ENCODE measurements at places on chromosomes 2 and 18.

GRCh38 chr2:4673025-4673489 is 969.7 kb downstream of the DCDC2C start:
- DNase-seq: no peak

DNA sequence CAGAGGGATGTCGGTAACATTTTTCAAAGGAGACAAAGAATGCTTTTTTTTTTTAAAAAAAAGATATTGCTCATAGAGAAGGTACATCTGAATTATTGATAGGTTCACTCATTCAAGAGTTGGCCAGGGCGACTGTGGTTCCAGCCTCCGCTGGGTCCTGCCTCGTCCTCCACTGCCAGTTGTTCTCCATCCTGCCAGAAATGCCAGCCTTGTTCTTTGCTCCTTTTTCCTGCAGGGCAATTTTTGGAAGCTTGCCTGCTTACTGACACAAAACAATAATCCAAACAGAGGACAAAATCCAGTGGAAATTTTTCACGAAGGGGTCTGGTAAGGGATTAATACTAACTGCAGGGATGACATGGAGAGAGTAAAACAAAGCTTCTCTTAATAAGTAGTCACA is 1113.0 kb downstream of the CBLN2 start:
- DNase-seq: no peak

- DNase-seq: no peak
These were observed 73.6 kb downstream of the COA5 start for GRCh38 chr2:98534761-98535160.

DNA sequence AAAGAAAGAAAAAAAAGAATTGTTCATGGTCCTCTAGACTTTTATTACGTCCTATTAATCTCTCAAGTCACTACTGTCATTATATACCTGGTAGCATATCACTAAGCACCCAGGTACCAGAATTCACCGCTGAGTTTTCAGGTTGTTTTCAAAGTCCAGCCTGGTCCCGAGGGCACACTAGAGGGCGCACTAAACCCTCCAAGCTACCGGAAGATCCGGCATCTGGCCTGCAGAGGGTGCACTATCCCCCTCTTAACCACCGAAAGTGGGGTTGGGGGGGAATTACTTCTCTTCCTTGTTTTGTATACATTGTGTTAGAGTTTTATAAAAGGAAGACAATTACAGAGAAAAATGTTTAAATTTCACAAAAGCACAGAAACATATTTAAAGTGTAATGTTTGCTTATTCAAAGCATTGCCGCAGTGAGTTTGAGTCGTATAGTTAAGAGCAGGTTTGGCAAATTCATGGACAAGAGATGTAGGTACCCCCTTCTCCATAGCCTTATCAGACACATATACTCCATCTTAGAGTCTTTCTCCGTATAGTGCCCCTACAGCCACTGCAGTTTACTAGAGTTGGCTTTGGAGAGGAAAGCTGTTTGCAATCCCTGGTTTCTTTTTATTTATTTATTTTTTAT is 19.2 kb downstream of the MOGAT1 start:
- DNase-seq: peak; percentile 47

GRCh38 chr2:128504246-128505149 is 185.8 kb upstream of the HS6ST1 start:
- DNase-seq: no peak

DNA sequence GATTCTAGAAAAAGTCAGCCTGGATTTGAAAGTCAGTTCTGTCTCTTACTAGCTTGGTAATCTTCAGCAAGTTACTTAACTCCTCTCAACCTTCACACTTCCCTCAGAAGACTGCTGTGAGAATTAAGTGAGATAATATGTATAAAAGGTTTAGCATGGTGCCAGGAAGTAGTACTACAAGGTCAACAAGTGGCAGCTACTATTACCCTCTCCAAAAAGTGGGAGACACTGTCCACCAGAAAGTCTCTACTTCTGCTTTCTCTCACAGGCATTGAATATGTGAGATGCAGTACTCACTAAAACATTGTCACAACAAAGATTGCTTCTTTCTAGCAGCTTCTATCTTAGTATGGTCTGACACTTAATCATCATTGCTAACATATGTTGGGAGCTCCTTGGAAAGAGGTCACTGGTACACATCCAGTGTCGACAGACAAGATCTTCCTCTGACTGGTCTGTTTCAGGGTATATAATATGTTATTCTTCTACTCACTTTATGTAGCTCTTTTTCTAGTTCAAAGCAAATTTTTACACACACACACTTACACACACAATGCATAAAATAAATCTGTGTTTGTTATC is 47.9 kb downstream of the DOCK10 start:
- no peak for DNase-seq

GRCh38 chr18:51013259-51013658 is 16.8 kb upstream of the SMAD4 start:
- no peak for DNase-seq

GRCh38 chr2:19416784-19417684 is 58.6 kb upstream of the OSR1 start:
- DNase-seq: no peak

GRCh38 chr2:234680688-234681619 is 184.1 kb upstream of the ARL4C start:
- no peak for DNase-seq

GRCh38 chr18:13382366-13382953 is 163.9 kb downstream of the LDLRAD4 start:
- DNase-seq: no peak

GRCh38 chr2:38708900-38709566 is 42.1 kb downstream of the SRSF7 start:
- no peak for DNase-seq

GRCh38 chr2:60780721-60781120 is 24.7 kb downstream of the PAPOLG start:
- DNase-seq: no peak

DNA sequence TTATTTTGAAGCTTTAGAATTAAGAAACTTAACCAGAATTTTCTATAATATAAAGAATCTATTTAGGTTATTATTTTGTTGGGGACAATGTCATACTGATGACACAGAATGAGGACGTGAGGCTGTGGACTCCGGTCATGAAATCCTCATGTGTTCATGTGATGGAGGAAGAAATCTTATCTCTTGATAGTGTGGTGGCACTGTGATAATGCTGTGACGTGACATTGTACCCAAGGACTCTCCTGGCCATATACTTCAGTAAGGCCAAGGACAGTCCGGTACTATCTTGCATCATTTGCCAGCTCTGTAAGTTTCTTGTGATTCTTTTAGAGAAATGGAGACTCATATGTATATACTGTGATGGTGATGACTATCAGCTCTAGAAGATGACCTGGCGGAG is 59.1 kb downstream of the SLC9A2 start:
- no peak for DNase-seq

GRCh38 chr2:231015478-231015877 is 19.6 kb downstream of the SPATA3 start:
- no peak for DNase-seq

- no peak for DNase-seq
These were observed 28.5 kb downstream of the OTOF start for GRCh38 chr2:26449278-26450030.

- no peak for DNase-seq
These were observed 146.8 kb upstream of the HS6ST1 start for GRCh38 chr2:128465246-128466170.

GRCh38 chr18:46271488-46271887 is 167.3 kb downstream of the HAUS1 start:
- DNase-seq: no peak

DNA sequence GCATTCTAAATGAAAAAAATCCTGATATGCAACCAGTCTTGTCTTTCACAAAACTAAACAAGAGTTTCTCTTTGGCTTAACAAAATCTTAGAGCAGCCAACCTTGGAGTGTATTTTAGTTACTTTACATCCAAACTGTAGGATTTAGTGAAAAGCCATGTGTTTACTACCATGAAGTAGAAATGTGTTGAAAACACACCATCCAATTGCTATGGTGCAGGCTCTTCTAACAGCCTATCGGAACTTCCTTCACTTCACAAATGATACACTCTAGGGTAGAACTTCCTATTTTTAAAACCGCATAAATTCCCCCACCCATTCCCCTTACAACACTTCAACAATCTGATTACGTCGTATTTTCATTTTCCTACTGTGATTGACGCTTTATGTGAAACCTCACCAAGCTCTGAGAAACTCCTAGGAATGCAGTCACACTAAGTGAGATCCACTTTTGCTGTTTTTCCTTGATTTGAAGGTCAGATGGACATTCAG is 74.4 kb upstream of the MAP4K4 start:
- no peak for DNase-seq

GRCh38 chr2:45468279-45468678 is 142.8 kb downstream of the SRBD1 start:
- DNase-seq: no peak

DNA sequence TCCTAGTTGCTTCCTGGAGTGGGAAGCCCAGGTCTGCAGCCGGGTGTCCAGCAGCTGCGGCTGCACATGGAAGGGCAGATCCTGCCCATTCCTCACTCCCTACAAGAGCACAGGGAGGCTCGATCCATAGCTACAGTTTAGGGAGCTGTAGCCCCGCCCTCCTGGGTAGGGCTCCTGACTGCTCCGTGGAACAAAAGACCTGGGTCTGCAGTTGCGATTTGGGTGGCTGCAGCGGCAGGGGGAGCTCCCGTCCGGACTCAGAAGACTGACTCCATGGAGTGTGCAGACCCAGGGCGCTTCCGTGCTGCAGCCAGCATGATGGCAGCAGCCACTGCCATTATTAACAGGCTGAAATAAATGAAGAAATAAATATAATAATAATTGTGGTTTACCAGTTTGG is 157.3 kb downstream of the CTNNA2 start:
- DNase-seq: no peak

Measured in activated T-helper 1 cell treated with anti-CD3 and anti-CD28 coated beads, Interleukin-2, amount 50 U/mL, for 16 hours (primary cell).